Stimulated activated CD4-positive, alpha-beta T cell treated with anti-CD3 and anti-CD28 coated beads, Interleukin-1b, Interleukin-23, amount 100 ng/mL, for 48 hours (primary cell): ENCODE measurements at places on chromosomes 7 and 10.
A peak's percentile ranks its signal among the peaks of the same experiment; 100 is the strongest.

- DNase-seq, result no peak
Observed at GRCh38 chr7:142057101-142057500, 54.4 kb upstream of the MGAM2 start.

DNA sequence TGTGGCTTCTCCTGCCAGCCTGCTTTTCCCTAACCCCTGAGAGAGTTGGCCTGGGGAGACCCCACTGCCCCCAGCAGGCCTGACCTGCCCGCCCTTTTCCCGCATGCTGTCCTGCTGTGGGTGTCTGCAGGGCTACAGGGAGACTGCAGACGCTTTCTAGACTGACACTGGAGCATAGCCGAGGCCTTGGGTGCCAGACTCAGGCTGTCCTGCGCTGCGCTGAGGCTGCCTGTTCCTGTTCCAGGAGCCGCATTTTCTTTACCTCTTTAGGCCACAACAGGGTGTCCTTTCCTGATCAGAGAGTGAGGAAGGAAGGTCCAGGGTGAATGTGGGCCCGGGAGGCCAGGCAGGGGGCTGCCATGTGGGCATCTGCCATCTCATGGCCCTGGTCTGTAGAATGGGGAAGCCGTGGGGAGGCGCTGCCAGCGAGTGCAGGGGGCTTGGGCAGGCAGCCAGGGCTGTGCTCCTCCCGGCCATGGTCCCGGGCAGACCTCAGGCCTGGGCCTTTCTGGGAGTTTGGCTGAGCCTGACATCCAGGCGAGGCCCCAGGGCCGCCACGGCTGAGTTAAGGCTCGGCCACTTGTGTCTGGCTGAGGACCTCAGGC is 3.6 kb downstream of the PWWP2B start:
- no peak for DNase-seq

- no peak for DNase-seq
Observed at GRCh38 chr10:37947526-37947925, 28.9 kb downstream of the ZNF25 start.

DNA sequence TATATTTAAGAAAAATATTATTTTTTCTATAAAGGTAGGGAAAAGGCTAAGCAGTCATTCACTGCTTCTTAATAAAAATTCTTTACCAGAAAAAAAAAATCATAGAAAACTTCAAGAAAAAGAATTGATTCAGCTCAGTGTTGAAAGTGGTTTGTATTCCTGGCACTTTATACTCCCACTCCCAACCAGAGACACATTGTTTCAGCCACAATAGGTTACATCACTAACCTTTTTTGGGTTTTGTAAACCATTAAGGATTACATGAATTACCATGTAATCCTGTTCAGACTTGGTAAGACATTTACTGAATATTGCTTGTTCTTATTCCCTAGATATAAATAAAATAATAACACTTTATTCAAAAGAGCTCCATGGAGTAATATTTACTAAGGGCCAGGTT is 46.6 kb downstream of the MINPP1 start:
- no peak for DNase-seq

DNA sequence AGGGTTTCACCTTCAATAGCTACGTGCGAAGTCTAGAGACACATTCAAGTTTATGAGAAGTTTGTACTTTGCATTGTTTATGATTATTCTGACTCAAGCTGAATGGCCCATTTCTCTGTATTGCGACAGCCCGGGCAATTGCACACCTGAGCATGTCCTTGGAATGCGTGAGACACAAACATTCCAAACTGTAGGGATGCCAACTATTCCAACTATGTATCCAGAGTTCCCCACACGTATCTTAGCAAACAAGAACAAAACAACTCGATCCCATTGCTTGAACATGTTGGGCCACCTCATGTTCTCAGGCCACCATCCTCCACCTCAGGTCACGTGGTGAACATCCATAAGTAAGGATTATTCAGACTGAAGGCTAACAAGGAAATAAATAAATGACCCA is 51.4 kb upstream of the EGFR start:
- no peak for DNase-seq

DNA sequence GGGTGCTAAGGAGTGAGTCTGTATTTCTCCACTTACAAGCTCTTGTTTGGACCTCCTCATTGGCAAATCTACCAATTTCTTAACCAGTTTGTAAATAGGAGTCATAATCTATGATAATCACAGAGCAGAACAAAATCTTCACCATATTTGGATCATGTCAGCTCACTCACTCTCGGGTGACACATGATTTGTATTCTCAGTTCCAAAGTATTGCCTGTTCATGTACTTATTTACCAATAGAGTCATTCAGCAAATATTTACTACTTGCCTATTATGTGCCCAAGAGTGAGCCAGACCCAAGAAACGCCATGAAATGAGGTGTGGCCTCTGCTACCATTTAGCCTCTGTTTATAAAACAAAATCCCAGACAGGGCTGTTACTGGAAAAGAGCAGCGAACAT is 114.8 kb downstream of the TSPAN12 start:
- DNase-seq, result no peak

DNA sequence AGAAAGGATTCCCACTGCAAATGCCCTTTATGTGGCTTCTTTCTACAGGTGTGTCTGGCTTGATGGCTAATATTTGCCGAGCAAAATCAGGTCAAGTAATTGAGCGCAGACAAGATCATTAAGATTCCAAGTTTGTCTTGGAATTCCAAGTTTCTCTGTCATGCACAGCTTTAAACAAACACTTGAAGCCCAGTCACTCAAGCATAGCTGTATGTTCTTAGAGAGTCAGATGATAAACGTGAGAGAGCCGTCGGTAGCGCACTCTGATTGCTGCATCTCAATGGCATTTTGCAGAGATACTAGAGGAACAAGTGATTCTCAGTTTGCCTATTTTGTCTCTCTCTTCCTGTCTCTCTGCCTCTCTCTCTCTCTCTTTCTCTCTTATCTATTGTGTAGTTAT is 658 bp downstream of the DMBT1 start:
- DNase-seq, result no peak

DNA sequence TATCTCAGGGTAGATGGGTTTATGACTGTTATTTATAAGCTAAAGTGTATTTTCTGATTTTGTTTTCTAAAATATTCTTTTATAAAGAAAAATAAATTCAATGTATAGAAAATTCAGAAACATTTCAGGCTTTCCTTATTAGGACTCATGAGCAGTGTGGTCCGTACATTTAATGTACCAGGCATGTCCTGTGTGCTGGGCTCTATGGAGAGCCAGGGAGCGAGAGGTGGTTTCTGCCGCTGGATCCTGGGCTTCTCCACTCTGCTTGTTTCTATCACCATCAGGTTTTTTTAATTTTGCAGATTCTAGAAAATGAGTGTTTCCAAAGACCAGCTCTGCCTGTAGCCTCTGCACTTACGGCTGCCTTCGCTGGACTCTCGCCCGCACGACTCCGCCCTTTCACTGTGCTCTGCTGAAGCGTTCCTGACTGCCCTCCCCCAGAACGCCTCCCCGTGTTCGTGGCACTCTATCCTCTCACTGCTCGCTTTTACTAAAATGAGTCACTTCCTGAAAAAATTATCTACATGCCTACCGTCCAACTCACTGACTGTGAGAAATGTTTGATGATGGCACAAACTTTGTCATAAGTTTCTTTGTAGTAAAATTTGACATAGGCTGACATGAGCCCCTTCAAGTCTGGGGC is 188.5 kb downstream of the ZMYND11 start:
- peak; percentile 40 for DNase-seq

GRCh38 chr7:94250987-94251386 is 143.7 kb upstream of the COL1A2 start:
- no peak for DNase-seq

- DNase-seq, result no peak
Observed at GRCh38 chr10:129038522-129038921, 428.5 kb upstream of the MGMT start.

DNA sequence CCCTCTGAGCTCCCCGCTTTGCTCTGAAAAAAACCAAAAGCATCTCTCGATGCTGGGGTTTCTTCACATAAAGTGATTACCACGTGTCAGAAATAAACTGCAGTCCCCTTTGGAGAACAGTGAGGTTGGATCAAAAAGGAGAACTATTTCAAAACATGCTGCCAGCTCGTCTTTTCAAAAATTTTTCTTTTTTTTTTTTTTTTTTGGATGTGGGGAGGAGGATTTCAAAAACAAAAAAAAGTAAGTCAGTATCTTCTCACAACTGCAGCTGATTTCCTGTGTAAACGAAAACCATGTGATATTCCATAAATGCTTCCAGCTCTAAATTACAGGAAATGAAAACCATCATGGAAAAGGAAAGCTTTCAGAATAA is 155.0 kb upstream of the LYZL2 start:
- DNase-seq, result no peak

DNA sequence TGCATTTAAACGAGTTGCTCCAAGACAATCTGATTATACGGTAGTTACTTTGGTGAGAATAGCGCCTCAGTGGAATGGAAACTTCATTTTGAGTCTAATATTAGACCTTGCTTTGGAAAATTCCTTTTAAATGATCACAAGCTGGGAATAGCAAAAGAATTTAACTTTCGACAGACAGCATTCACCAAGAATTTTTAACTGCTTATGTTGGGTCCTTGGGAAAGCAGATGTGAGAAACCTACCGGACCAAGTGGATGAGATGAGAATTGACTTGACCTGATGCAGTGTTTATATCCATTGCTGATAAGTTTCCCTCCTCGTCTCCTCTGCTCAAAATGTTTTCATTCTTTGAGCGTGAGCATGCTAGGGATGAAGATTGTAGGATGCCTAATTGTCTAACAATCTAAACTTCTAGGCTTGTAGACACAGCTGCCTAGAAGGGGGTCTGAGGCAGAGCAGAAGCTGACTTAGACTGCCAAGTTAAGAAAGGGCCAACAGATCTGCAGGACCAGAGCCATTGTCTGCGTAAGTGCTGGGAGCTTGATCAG is 126.9 kb downstream of the CNNM2 start:
- DNase-seq, result no peak

- no peak for DNase-seq
Observed at GRCh38 chr7:49580000-49580399, 193.4 kb upstream of the VWC2 start.

DNA sequence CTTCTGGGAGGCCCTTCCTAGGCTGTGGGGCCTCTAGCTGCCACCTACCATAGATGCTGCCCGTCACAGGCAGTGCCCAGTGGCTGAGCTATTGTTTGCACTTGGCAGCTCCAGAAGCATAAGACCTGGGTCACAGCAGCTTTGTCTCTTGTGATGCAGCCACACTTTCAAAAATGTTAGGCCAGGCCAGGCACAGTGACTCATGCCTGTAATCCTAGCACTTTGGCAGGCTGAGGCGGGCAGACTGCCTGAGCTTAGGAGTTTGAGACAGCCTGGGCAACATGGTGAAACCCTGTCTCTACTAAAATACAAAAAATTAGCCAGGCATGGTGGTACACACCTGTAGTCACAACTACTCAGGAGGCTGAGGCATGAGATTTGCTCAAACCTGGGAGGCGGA is 9.5 kb upstream of the KAZALD1 start:
- no peak for DNase-seq

DNA sequence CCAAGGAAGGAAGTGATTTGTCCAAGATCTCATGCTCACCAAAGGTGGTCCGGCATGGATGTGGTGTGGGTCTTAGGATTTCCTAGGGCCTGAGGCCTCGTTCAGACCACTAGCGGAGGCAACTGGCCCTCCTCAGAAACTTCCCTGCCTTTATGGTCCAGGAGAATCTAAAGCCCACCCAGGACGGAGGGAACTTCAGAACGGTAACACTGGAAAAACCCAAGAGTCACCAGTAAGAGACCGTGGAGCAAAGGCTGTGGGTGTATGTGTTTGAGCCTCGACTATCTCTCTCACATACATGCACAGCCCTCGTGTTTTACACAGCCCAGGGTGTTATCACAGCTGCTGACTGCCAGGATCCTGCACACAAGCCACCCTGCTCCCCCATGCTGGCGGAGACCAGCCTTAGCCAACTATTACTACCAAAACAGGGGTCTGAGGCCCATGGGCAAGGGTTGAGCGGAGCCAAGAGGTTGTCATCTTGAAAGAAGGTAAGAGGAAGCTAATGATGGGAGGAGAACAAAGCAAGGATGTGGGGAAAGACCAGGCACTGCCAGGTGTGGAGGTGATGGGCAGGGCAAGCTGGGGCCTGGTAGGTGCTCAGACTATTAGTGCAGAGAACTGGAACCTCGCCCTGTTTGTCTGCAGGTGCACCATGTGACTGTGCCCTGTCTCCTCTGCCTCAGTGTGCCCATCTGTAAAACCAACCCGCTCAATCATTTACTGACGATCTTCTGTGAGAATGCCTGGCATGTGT is 170.2 kb upstream of the ZMIZ1 start:
- no peak for DNase-seq

GRCh38 chr10:95987685-95988426 is 55.5 kb upstream of the CCNJ start:
- DNase-seq, result no peak

DNA sequence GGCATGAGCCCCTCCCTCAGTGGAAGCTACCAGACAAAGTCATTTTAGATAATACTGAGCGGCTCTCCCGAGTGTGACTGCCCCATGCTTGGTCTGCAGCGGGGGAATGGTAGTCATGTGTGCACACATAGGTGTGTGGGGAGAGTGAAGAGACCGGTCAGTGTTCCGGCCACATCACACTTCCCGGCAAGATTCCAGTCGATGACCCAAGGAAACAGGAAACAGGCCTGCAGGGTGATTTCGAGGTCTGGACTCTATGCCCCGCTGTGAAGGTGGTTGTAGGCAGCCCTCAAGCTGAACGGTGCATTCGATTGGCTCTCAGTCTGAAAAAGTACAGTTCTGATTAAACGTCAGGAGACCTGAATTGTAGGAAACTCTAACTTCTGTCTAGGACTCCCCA is 73.2 kb downstream of the SYPL1 start:
- no peak for DNase-seq

- no peak for DNase-seq
Observed at GRCh38 chr10:115082506-115082905, 10.7 kb upstream of the ATRNL1 start.

- DNase-seq, result peak; percentile 31
Observed at GRCh38 chr10:132685101-132685891, 100.7 kb downstream of the NKX6-2 start.

DNA sequence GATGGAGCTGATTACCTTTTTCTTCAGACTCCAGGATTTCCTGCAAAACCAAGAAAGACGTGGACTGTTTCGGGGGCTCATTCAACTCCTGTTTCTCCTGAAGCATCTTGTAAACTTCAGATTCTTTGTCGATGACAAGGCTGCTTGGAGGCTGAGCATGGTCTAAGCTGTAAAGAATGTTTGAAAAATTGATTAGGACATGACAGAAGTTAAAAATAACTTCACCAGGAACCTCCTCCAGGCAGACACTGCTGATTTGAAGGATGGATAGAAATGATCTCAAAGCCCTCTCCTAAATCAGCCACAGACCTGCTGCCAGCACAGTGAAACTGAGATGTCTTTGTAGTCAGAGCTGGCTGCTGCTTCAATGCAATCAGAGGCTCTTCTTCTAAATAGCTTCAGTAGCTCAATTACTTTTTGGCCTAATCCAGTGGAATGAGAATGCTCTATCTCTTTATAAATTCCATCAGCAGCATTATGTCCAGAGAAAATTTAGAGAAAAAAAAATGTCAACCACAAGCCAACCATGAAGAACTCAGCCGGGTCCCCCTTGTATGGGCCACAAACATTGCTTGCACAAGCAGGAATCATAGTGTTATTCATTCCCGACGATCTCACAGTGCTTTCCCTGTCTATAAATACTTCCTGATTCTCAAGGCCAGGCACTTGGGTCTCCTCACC is 43.5 kb downstream of the PDLIM1 start:
- no peak for DNase-seq

GRCh38 chr7:20323595-20323994 is 7.1 kb upstream of the ITGB8 start:
- DNase-seq, result no peak
